ENCODE measurements at places on chromosomes 2 and 18.

- DNase-seq, result no peak
These were observed 66.8 kb upstream of the FZD7 start for GRCh38 chr2:201966691-201967438.

GRCh38 chr2:7609974-7610373 lies 692.8 kb downstream of the RNF144A start:
- DNase-seq, result no peak

DNA sequence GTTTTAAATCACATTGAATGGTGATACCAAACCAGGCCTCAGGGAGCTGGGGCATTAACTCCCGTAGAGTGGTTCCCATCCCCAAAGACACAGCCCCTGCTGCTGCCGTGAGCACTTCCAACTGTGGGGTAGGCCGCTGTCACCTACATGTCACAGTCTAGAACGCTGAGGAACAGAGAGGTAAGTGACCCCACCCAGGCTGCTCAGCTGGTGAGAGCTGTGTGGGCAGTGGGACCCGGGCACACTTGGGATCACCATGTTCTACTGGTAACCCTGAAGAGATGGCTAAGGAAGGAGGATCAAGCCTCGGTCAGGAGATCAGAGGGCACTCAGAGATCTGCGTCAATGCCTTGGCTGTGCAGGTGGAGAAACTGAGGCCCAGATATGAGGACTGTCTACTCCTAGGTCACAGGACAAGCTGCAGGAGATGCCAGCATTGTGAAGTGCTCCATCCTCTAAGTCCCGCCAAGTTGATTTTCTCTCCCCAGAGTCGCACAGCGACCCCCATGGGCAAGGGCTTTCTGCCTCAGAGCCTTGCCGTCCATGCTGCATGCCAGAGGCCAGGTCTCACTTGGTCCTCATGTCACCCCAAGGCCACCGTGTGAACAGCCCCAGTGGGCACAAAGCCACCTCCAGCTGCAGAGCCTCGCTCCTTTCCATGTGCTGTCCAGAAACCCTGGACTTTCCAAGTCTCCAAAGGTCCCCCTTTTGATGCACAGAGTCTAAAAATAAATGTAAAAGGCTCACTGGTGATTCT lies 144.2 kb upstream of the OTOS start:
- DNase-seq, result no peak

DNA sequence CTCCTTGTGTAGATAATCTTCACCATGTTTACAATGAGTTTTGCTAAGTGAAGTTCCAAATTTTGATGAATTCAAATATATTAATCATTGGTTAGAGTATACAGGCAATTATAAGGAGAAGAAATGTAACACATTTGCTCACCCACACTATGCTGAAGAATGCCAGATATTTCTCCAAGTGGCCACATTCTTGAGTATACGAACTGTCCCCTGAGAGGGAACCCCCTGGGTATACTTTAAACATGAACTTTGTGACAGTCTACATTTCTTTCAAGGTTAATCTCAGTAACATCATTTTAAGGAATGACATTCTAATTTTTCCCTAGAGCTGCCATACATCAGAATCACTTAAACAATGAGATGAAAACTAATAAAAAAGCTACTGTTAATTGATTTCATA lies 39.8 kb upstream of the CDKL4 start:
- DNase-seq, result no peak

DNA sequence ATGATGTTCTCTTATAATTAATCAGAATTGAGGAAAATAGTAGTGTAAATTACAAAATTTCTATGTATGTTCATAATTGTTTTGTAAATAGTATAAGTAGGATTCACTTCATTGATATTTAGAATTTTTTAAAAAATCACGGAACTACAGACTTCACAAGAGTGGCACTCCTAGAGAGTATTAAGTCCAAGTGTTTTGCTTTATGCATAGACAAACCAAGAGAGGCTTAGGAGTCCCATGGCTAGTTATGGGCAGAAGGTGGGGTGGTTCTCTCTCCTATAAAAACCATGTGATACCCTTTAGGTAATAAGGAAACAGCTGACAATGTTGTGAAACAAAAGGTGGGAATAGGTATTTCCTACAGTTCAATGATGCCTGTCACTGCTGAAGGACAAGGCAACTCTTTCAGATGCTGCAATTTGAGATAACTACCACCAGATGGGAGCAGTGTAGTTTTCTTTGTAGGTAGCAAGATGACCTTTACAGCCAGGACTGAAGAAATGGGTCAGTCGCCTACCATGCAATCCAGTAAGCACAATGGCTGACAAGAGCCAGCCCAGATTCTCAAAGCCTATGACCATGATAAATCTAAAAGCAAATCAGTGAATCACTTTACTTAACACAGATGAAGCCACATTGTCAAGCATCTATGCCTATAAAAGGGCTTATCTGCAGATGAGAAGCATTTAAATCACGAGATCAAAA lies 83.9 kb downstream of the AAK1 start:
- no peak for DNase-seq

DNA sequence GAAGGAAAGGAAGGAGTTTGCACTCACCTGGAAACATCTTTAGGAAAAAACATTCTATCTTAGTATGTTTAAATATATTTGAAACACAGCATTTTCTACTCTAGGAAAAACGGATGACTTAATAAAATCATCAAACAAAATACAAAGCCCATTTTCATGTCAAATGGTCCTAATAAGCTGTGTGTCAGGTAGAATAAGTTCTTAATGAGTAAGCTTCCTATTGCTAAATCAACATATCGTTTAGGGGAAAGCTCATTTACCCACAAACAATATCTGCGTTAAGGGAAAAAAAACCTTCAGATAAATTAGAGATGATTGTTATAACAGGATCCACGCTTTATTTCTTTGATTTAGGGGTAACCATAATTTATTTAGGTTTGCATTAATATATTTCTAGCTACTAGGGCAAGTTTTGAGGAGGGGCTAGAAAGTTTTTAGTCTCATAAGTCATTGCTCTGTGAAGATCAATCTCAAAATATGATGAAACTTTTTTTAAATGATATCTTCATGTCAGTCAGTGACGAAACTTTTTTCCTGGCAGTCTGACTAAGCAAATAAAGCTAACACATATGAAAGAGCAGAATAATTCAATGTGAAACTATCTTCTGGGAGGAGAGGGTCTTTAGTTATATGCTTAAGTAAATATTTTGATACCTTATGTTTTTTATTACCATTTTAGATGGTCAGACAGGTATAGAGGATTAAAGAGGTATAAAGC lies 147.1 kb downstream of the WDSUB1 start:
- DNase-seq, result no peak

- DNase-seq, result no peak
These were observed 46.5 kb downstream of the NCK2 start for GRCh38 chr2:105791229-105791628.

GRCh38 chr2:9221223-9221622 lies 14.6 kb downstream of the ASAP2 start:
- no peak for DNase-seq

GRCh38 chr2:70340761-70341476 lies 39.1 kb upstream of the FAM136A start:
- peak; percentile 41 for DNase-seq

GRCh38 chr18:44541781-44542180 lies 138.9 kb upstream of the SETBP1 start:
- no peak for DNase-seq

- DNase-seq, result peak; percentile 20
These were observed 47.0 kb downstream of the UGP2 start for GRCh38 chr2:63888490-63889402.

DNA sequence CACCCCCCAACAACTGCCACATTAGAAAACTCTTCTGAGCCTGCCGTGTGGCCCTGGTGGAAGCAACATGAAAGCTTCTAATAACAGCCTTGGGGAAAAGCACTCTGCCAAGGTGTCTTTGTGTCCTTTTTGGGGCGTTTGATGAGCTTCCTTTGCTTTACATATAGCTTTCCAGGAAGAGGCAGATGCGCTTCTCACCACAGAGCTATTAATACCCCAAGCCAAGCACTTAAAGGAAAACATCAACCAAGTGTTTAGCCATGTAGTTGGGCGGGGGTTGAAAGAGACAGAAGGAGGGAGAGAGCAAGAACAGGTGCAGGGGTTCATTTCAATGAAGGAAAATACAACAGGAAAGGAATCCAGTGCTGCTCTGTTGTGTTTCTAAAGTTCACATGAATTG lies 176.1 kb downstream of the VAPA start:
- DNase-seq, result no peak

DNA sequence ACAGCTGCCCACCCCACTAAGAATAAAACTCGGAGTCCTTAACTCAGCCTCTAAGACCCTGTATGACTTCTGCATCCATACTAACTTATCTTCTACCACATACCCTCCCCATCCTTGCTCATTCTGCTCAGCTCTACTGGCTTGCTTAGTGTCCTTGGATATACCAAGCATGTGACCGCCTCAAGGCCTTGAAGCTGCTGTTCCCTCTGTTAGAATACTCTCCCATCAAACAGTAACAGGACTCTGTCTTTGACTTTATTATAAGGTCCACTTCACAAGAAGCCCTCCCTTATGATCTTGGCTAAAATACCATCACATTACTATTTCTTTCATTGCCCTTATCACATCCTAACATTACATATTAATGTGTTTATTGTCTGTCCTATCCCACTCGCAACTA lies 117.3 kb downstream of the DYM start:
- no peak for DNase-seq

DNA sequence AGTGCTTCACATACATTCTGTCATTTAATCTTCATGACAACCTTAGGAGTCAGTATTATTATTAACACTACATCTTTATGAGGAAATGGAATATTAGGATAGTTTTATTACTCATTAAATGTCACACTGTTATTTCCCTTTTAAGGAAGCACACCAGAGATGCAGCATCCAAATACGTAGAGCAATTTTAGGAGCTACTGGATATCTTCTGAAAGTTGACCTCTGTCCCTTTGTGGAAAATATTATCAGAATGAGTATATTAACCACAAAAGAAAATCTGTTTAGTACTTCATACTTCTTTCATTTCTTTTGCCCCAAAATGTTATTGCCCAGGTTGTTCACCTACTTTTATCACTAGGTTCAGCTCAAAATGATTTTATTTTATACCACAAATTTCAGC lies 72.9 kb upstream of the APCDD1 start:
- DNase-seq, result no peak

DNA sequence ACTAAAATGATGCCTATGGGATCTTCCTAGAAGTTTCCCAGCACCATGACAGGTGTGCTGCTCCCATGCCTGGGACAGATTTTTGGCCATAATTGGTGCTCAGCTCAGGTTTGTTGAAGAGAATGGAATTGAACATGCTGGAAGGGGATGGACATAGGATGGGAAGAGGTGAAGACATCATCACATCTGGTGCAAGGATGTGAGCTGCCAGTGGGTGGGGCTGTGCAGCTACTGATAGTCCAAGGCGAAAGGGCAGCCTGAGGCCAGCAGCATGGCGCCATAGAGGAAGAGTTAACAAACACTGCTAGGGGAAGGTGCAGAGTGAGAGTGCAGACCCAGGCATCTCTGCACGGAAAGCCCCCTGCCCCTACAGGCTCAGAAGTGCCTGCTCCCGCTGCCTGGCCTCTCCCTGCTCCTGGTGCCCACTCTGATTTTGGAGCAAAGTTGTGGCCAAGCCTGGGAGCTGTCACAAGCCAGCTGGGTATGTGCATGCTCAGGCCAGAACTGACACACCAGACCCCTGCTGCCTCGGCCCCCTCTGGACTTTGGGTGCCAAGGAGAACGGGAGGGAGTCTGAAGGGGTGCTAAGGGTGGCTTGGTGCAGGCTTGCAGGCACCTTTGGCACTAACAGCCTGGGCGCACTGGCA lies 178.6 kb downstream of the ZBTB7C start:
- no peak for DNase-seq

DNA sequence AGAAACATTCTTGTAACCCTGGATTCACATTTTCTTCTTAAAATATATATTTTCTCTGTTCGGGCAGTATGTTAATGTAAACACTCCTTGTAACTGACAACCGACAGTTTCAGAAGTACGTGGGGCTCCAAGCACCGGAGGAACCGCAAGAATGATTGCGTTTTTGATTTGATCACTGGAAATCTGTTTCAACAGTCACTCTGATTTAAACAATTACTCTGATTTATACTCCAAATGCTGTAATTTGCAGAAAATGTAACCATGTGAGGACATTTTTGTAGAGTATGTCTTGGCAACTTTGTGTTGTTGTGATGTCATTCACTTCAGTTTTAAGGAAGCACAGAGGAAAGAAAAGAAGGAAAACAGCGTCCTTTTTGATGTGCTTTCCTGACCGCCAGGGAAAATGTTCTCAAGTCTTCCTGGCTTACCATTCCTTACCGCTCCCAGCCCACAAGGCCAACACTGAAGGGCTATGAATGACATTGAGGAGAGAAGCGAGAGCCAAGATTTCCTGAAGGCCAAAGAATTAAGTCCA lies 77.7 kb downstream of the APOB start:
- DNase-seq, result no peak

DNA sequence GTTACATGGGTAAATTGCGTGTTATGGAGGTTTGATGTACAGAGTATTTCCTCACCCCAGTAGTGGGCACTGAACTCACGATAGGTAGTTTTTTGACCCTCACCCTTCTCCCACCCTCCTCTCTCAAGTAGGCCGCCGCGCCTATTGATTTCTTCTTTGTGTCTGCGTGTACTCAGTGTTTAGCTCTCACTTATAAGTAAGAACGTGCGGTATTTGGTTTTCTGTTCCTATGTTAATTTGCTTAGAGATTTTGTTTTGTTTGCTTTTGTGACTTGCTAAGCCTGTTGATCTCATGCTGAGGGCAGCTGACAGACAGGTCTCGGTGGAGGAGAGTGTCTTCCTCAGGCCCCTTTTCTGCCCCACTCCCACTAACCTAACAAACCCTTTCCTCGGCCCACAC lies 36.2 kb downstream of the ACOXL start:
- DNase-seq, result no peak

DNA sequence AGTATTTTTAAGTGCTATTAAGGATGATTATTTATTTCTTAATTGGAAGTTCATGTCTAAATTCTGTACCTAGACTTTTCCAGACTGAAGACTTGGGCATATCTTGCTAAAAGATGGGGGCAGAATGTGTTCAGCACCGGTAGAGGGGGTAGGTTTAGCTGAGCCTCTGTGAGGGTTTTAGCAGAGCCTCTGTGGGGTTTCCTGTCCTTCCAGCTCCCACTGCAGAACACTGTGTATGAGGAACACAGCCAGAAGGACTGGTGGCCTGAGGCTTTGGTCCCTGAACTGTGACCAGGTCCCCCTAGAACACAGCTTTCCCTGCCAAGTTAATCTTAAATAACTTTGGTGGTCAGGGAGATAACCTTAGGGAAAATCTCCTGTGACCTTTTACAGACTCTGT lies 123.4 kb upstream of the EPC2 start:
- no peak for DNase-seq

All from right kidney (tissue), 9 donors.